ENCODE measurements at places on chromosomes 7 and 10. TPM values are rescaled to one million over a fixed set of nuclear protein-coding genes. Genes with fewer than 3 reads are reported as not detected.

DNA sequence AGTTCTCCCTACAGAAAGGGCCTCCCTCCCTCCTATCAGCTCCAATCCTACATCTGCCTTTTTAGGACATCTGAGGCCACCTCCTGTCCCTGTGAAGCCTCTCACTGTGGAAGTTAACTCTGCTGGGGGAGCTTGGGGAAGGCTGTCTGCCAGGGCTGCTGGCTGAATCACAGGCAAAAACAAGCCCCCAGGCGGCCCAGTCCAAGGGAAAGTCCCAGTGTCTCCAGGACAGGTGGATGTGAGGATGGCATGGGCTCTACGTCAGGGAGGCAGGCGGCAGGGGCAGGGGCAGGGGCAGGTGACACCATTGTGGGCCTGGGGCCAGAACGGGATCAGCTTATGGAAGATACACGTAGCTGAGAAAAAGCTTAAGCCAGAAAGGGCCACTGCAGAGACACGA is 240.2 kb downstream of the MAD1L1 start:
- no peak for DNase-seq
- H3K27ac ChIP-seq, result no peak overlapping the region
- no peaks in the 10 kb centered on the region for H3K36me3 ChIP-seq

- H3K27me3 ChIP-seq, result peaks cover 7% of the 10 kb centered on the region
- H3K4me3 ChIP-seq, result no peak overlapping the region
- peak; percentile 54 for DNase-seq
Measured at GRCh38 chr7:106793015-106793975, 71.8 kb upstream of the PIK3CG start.

The MINDY3 gene
- polyA plus RNA-seq, result 5.5 TPM

The SPDYE2B gene
- polyA plus RNA-seq, result 0.41 TPM

- no peak overlapping the region for H3K27ac ChIP-seq
- H3K27me3 ChIP-seq, result no peaks in the 10 kb centered on the region
- H3K4me1 ChIP-seq, result no peaks in the 10 kb centered on the region
- no peak for DNase-seq
- H3K36me3 ChIP-seq, result no peaks in the 10 kb centered on the region
Measured at GRCh38 chr10:77188521-77188920, 449.1 kb downstream of the KCNMA1 start.

DNA sequence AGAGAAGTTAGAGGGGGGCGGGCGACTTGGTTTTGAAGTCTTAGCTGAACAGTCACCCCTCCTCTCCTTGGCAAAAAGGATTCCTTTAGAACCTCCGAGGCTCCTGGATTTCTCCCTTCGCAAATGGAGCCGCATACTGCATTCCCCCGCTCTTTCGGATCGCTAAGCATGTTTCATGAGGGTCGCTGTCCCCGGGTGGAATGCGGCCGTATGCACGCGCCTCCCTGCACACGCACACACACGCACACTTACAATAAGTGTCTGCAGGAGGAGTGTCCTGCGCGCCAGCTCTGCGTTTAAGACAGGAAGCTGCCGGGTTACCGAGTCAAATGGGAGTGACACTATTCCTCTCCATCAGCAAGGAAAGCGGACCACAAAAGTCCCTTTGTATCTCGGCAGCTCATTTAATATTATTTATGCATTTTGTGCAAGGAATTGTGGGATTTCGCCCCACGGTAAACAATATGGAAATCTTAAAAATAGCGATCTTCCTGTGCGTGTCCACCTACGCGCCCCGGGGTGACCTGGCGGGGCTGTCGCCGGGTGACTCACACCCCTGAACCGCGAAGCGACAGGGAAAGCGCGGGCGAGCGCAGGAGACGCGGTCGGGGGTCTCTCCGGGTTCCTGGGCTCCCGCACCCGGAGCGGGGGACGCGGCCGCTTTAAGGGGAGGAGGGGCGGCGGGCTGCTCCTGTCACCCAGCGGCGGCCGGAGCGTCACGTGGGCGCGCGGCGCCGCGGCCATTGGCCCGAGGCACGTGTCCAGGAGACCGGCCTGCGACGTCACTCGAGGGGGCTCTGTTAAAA is 988 bp upstream of the EN2 start:
- H3K27me3 ChIP-seq, result peaks cover 26% of the 10 kb centered on the region
- H3K36me3 ChIP-seq, result no peaks in the 10 kb centered on the region
- peaks cover 18% of the 10 kb centered on the region for H3K4me1 ChIP-seq

The PDE1C gene
- polyA plus RNA-seq, result not detected

Data from CD4-positive, CD25-positive, alpha-beta regulatory T cell (primary cell).